Stimulated activated CD8-positive, alpha-beta memory T cell treated with anti-CD3 and anti-CD28 coated beads, Interleukin-7, amount 100 ng/mL, for 24 hours (primary cell): ENCODE measurements at places on chromosomes 16 and 17.

DNA sequence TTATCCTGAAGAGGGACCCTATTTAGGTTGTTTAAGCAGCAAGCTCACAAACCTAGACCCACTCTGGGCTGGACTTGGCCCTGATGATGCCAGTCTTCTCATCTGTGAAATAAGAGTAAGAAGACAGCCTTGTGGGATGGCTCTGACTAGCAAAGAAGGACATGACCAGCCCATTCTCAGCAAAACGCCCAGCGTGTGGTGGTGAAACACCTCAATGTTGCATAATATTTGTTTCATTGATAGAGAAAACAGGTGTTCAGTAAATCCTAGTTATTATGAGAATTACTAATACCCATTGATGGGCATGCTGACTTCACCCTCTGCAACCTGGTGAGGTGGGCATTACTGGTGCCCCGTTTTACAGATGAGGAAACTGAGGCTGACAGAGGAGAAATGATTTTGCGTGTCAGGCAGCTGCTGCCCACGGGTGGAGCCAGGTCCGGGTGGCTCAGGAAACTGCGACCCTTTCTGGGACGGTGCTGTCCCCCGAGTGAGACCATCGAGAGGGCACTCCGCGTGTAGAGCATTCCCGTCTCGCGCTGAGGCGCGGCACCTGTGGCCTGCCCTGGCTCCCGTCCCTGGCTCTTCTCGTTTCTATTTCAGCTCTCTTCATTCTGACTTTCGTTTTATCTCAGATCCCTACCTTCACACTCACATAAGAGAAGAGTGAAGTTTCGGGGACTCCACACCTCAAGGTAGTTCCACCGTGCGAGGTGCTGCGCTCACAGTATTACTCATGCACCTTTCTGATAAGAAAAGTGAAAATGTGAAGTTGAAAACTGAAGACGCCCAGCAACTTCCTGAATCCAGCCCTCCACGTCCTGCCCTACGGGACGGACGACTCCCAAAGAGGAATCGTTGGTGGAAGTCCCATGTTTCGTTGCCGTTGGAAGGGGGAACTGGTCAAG is 48.5 kb downstream of the IRF8 start:
- no peak for DNase-seq

GRCh38 chr17:42748908-42749798 is 4.3 kb upstream of the EZH1 start:
- DNase-seq = no peak

GRCh38 chr16:85390511-85391174 is 222.5 kb upstream of the GSE1 start:
- DNase-seq = no peak

- DNase-seq = no peak
Measured at GRCh38 chr17:81528651-81529436, 667 bp downstream of the FSCN2 start.

GRCh38 chr17:73042809-73043685 is 49.4 kb downstream of the SLC39A11 start:
- no peak for DNase-seq

DNA sequence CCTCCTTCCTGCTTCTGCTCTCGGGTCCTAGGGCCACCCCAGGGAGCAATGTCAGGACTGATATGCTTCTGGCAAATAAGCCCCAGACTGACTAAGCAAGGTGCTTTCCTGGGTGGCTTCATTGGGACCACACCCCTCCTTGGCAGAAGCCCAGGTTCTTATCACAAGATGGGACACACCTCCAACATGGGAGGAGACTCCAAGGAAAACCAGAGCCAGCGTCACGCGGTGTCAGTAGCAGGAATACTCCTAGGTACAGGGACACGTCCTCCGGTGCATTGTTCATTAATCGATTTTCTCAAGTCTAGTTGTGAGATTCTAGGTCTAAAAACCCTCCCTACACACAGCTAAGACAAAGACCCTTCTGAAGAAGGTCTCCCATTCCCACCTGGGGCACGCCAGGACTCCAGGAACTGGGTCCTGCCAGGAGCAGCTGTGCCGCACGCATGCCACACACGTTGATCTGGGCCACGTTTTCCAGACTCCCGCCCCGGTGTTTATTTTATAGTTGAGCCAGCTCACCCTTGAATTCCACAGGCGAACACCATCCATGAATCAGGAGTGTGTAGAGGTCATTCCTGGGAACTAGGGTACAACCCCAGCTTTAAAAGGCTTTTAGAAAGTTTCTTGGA is 30.8 kb downstream of the FA2H start:
- no peak for DNase-seq

GRCh38 chr17:76545918-76546555 is 6.2 kb downstream of the PRCD start:
- DNase-seq = no peak

GRCh38 chr17:81440511-81441244 is 45.4 kb downstream of the BAHCC1 start:
- DNase-seq = no peak

- no peak for DNase-seq
Measured at GRCh38 chr17:47847341-47848197, 3.4 kb downstream of the SP6 start.

- DNase-seq = no peak
Measured at GRCh38 chr17:55889271-55889670, 138.4 kb downstream of the PCTP start.

GRCh38 chr17:48631693-48632578 is 5.8 kb upstream of the HOXB9 start:
- DNase-seq = no peak

DNA sequence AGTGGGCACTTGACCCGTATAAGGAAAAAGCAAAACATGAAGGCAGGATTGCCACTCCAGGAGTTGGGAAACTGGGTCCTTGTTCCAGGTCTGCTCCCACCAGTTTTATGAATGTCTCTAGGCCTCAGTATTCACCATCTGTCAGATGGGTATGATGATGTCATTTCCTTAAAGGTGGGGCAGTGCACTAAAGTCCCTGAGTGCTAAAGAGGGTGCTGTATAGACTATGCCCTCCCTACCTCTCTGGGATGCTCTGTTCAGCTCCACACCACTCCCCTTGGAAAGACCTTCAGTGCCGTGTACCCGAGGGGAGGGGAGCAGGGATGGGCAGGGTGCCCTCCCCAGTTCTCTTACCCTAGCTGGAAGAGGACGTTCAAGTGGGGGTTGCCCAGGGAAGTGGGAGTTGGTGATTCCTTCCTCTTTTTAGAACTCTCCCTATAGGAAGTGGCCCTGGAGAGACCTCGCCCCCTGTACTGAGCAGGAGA is 2.2 kb downstream of the LASP1 start:
- DNase-seq = no peak

GRCh38 chr17:2975469-2975958 is 87.9 kb downstream of the OR1D5 start:
- no peak for DNase-seq

GRCh38 chr16:63326736-63327339 is 1290.6 kb upstream of the CDH8 start:
- DNase-seq = no peak

DNA sequence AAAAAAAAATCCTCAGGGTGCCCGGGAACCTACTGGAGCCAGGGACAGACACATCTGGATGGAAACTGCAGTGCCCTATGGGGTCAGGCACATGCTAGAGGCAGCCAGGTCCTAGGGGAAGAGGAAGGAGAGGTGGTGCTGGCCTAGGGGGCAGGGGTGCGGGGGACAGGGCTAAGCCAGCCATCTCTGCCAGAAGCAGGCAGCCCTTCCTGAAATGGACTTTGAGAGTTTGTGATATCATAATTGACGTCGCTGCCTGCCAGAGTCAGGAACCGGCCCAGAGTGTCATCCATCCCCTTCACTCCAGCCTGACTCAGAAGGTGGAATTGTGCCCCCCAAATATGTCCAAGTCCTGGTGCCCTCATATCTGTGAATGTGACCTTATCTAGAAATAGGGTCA is 25.0 kb upstream of the BAHCC1 start:
- no peak for DNase-seq

GRCh38 chr16:78562111-78562510 is 462.7 kb downstream of the WWOX start:
- no peak for DNase-seq

- DNase-seq = no peak
Measured at GRCh38 chr17:80063830-80064585, 27.6 kb downstream of the CCDC40 start.

DNA sequence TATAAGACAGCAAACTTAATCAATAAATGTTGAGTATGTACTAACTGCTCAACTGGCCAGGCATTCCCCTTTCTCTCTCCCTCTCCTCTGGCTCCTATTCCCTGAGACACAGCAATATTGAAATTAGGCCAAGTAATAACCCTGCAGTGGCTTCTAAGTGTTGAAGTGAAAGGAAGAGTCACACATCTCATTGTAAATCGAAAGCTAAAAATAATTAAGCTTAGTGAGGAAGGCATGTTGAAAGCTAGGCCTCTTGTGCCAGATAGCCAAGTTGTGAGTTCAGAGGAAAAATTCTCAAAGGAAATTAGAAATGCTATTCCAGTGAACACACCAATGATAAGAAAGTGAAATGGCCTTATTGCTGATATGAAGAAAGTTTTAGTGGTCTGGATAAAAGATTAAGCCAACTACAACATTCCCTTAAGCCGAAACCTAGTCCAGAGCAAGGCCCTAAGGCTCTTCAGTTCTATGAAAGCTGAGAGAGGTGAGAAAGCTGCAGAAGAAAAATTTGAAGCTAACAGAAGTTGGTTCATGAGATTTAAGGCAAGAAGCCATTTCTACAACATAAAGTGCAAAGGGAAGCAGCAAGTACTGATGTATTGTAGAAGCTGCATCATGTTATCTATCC is 35.4 kb upstream of the ABCC11 start:
- DNase-seq = no peak

- DNase-seq = no peak
Measured at GRCh38 chr16:21033704-21034103, 116.9 kb downstream of the DNAH3 start.

GRCh38 chr17:81922566-81923301 is 4.8 kb upstream of the SIRT7 start:
- DNase-seq = no peak

- DNase-seq = peak; percentile 50
Measured at GRCh38 chr17:57114085-57114673, 29.1 kb downstream of the AKAP1 start.

DNA sequence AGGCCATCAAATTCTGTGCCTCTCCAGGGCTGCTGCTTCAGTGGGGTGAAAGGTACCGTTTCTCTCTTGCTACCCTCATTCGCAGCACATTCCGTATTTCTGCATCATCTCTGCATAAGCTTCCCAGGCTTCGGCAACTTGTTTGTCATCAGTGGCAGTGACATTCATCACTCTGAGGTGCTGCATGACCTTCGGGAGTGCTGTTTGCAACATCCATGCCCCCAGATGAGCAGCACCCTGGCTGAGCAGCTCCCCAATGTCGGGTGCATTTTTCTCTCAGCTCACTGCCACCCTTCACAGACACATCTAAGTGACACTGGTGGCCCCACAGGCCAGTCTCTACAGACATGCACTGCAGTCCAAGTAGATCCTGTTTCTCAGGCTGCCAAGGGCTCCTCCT is 3.8 kb downstream of the CREBBP start:
- no peak for DNase-seq

GRCh38 chr17:33055171-33055611 is 63.5 kb downstream of the SPACA3 start:
- DNase-seq = no peak

DNA sequence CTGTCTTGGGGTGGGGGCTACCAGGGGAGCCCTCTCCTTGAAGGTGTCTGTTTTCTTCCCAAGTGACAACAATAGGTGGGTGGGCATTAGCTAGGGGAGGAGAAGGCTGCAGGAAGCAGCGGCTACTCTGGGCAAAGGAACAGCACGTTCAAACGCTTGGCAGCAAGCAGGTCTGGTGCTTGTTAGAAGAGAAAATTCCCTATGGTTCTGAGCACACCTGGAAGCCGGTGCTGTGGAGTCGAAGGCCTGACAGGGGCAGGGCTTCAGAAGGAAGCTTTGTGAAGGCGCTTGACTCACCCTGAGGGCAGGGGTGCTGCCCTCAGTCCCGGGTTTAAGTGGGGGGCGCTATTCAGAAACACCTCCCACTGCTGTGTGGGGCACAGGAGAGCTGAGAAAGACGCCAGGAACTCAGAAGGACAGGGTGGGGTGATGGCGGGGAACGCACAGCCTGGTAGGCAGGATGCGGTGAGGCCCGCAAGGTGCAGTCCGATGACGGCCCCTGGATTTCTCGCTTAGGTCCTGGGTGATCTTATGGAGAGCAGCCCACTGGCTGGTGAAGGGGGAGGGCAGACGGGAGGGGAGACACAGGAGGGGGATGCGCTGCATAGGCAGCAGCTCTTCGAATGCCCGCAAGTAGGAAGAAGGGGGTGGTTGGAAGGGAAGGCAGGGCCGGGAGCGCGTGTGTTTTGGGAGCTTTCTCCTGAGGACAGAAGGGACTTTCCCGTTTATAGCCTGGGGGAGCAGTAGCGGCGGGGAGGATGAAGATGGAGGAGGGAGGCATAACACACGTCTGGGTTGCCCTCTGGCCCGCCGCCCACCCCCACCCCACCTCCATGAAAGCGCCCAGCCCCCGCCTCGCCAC is 3.2 kb downstream of the GJD3 start:
- DNase-seq = no peak

DNA sequence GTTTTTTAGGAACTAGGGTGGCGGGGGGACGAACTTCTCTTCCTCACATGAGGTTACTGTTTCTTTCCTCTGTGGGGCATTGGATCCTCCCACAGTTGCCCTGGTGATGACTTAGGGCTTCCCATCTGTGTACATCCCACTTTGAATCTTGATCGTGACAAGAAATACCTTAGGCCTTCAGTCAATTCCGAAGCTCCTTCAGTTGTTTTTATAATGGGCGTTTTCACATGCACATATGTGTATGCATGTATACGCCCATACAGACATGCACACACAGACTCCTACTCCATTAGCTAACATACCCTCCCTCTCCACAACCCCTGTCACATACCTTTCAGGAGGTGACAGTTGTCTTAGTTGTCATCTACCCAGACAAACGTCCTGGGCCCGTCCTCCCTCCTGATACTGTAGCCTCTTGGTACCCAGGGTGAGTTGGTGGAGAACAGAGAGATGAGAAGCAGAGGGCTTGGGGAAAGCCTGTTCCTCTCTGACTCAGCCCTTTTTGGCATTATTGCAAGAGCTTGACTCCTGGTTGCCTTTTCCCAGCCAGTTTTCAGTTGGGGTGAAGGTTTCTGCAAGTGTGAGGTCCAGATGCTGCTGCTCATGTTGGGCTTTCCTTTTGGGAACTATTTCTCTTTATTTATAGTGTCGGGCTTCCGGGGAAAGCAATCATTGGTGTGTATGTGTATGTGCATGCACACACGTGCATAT is 2.2 kb upstream of the AOC2 start:
- DNase-seq = no peak

DNA sequence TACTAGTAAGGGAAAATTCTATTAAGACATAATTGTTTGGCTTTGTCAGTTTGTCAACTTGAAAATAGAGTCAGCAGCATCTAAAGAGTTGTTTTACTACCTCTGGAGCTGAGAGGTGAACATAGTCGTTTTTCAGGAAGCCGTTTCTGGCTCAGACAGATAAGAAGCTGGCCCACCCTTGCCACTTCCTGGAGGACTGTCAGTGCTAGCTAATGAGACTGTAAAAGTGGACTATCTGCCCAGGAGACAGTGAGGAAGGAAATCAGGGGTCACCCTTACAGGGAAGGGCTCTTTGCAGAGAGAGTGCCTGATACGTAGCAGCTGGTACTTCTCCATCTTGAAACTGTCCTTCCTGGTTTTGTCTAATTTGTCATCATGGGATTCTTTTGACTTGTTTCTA is 328.7 kb downstream of the WWOX start:
- DNase-seq = no peak

GRCh38 chr16:87613961-87614360 is 11.7 kb downstream of the JPH3 start:
- DNase-seq = no peak

- DNase-seq = no peak
Measured at GRCh38 chr17:64348666-64349065, 42.0 kb downstream of the PECAM1 start.
